ENCODE measurements at places on chromosomes 3 and 15.

DNA sequence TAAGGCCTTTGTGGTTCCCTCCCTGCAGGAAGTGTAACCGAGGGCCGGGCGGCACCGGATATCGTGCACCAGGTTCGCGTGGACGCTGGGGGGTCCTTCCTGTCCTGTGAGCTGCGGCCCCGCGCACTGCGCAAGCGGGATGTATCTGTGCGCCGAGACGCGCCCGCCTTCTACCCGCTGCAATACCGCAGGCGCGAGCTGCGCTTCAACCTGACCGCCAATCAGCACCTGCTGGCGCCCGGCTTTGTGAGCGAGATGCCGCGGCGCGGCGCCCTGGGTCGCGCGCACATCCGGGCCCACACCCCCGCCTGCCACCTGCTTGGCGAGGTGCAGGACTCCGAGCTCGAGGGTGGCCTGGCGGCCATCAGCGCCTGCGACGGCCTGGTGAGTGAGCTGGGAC, 35.9 kb downstream of the SAXO2 start:
- DNase-seq = no peak

GRCh38 chr15:62452026-62452425, 286.9 kb upstream of the C2CD4B start:
- no peak for DNase-seq

- no peak for DNase-seq
These were observed 68.6 kb upstream of the ITGA11 start for GRCh38 chr15:68500363-68501258.

DNA sequence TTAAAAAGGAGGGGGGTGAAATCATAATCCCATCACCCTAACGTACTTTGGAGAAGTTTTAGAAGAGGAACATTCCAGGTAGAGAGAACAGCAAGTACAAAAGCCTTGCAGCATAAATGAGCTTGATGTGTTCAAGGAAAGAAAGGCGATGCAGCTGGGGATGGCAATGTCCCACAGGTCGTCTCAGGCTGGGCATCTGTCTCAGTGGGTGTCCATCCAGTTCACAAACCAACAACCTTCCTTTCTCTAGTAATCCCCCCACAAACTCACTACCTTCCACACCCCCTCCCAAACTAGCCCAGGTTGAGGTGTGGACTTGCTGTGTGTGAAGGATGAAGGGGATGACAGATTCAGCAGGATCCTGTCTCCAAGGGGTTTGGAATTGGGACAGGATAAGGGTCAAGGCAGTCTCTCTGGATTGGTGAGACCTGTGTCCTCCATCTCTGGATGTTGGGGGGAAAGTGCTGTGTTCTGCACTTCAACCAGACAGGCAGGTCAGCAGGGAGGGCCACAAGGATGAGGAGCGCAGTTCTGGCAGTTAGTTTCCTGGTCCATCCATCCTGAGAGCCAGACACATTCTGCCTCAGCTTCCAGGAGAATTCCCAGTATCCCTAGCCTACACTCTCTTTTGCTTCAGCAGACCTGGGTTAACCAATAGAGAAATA, 1.7 kb upstream of the ESYT3 start:
- DNase-seq = no peak

DNA sequence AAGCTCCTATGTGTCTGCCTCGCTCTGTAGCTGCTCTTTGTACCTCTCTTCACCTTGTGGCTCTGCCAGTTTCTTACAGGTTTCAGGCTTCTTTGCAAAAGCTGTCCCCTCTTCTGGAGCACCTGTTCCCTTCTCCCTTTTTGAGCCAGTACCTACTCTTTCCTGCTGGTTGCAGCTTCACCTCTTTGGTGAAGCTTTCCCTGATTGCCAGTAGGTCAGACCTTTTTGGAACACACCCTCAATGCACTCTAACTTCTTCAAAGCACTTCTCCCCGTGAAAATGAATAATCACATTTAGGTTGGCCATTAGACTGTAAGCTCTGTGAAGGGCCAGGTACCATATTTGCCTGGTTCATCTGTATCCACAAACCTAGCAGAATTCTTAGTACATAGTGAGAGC, 60.3 kb downstream of the BHLHE40 start:
- DNase-seq = no peak

DNA sequence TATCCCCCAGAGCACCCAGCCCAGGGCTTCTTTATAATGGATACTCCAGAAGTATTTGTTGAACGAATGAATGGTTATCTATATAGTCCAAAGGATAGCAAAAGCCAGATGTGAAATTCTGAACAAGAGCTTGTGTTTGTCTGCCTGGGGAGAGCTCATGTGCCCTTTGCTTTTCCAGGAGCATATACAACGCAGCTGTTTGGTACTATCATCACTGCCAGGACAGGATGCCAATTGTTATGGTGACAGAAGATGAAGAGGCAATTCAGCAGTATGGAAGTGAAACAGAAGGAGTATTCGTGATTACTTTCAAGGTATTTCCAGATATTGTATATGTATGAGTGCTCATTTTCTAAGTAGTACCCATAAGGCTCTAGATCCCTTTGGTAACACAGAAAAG, 15.2 kb downstream of the DIS3L start:
- no peak for DNase-seq

DNA sequence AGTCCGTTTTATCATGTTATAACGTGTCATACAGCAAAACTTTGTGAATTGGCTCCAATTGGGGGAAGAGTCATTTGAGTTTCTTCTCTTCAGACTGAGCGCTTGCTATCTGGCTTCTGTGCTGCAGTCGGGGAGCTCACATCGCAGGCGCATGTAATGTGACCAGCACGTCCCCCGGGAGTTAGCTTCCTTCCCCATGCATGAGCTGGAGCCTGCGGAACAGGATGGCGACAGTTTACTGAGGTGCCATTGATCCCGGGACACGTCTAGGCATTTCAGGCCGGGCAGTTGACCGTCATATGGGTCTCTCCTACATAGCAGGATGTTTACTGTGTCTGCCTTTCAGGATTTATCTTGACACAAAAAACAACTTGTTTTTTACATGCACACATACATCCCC, 44.8 kb downstream of the CMTM8 start:
- no peak for DNase-seq

DNA sequence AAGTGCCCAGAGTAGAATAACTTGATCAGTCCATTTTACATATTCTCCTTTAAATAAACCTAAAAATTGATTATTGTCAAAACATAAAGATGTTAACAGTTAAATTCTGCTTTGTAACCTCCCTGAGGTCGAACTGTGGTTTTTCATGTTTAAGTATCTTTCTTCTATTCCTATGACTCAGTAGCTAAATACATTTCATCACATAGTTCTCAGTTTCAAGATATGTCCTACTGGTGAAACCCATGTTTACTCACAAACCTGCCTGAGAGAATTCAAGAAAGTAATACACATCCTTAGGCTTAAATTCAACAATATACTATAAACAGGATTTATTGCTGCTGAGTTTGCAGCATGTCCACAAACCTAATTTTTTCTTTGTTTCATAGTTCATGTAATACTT, 692.9 kb downstream of the ZPLD1 start:
- peak; percentile 20 for DNase-seq

DNA sequence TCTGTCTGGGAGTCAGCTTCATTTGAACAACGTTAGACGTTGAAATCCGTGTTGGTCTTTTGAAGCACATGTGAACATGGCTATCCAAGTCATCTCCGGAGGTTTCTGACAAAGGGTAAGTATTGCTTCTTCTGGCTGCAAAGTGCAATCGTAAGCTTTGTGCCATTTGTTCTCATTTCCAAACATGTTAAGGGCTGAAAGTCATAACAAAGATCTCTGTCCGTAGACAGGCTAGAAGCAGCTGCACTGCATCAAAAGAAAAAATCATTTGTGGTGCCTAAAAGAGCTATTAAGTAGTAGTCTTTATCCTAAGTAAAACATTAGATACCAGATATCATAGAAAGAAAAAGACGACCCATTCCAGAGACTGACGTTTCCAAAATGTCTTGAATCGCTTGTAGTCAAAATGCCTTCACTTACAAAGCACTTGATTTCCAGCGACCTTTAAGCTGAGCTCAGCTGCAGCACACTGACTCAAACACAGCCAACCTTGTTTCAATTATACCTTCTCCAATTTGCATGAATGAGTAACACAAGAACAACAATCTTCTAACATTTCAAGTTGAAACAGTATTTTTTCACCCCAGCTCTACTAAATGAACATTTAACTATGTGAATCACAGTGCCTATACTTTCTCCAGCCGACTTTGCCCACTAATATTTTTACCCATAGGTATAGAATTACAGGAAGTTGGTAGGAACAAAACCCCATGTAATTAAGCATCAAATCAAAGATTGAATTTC, 76.6 kb downstream of the NEDD4 start:
- DNase-seq = peak; percentile 91

- DNase-seq = peak; percentile 76
These were observed 10.8 kb upstream of the MFSD1 start for GRCh38 chr3:158790901-158791589.

DNA sequence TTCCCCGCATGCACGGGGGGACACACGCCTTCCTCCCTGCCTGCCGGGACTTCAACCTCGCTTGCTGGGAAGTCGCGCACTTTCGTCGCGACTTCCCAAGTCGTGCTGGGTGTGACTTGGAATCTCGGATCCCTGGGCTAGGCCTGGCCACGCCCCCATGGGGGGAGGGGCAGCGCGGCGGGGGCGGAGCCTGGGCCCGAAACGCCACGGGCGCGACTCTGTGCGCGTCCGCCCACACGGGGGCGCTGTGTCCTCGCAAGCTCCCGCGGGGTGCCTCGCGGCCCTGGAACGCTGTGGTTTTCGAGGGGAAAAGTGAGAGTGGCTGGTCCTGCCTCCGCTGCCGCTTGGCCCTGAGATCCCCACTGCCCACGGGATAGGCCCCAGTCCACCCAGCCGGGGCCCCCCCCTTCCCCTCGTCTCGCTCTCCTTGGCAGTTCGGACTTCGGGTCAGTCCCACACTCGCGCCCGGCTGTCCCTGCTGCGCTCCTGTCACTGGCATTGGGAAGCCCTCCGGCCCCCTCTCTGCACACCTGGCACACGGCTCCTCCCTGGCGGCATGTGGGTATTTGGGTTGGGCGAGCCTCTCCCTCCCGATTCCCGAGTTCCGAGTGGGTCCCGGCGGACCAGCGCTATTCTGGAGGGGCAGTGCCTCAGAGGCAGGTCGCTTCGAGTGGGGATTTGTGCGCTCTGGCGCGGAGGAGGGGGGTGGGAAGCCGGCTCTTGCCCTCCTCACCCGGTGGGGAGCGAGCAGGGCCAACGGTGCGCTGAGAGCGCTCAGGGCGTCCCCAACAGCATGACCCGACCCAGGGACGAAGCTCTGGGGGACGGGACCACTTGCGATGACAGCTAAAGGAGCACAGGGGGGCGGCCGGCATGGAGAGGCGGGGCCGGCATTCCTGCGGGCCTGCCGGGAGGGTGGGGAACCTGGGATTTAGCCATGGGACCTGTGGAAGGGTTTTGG, 23.6 kb downstream of the SEC61A1 start:
- DNase-seq = peak; percentile 84

- peak; percentile 11 for DNase-seq
These were observed 7.0 kb upstream of the CPB1 start for GRCh38 chr3:148820361-148821245.

DNA sequence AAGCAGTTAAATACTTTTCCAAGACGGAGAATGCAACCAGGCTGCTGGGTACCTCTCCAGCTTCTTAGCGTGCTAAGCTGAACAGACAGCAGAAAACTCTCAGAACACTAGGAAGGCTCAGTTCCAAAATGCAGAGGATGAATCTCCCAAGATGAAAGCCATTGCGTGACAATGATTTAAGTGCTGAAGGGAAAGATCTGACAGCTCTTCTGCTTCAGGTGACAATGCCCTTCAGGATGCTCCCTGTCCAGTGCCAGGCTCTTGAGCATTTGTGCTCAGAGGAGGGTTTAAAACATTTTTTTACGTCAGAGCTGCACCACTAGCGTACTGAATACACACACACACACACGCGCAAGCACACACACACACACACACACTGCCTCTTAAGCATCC, 26.3 kb downstream of the ARHGEF3 start:
- DNase-seq = no peak

DNA sequence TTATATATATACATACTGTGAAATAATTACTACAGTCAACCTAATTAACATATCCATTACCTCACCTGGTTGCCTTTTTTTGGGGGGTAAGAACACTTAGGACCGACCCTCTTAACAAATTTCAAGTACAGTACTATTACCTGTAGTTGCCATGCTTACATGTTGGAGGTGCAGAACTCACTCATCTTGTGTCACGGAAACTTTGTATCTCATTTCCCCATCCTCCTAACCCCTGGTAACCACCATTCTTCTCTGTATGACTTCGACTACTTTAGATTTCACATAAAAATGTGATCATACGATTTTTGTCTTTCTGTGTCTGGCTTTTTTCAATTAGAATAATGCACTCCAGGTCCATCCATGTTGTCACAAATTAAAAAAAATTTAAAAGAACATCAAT, 55.5 kb upstream of the MELTF start:
- no peak for DNase-seq

DNA sequence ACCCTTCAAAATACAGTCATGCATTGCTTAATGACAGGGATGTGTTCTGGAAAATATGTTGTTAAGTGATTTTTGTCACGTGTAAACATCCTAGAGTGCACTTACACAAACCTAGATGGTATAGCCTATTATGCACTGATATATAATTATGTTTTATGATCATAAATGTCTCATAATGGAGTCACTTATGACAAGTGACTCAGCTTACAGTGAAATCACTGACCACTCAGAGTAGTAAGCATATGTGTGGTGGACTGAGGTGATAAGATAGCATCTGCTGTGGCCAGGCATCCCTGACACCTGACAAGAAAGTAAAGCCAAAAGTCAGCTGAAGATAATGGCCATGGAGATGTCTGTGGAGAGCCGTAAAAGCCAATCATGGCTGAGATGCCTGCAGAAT, 5.4 kb downstream of the ACAD11 start:
- DNase-seq = no peak

DNA sequence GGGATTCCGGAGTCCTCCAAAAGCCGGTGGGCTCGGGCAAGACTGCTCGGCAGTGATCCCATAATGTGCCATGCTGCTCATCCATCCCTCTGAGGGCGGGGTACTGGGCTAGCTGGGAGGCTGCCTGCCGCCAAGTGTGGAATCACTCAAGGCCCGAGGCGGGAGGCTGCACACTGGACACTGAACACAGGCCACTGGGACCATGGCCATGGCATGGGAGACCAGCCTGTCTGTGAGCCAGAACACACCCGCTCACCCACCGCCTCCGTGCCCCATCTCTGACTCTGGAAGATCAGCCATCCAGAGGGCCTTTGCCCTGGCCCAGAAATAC, 1.4 kb downstream of the C3orf22 start:
- DNase-seq = no peak

GRCh38 chr15:59401824-59402569, 29.3 kb upstream of the MYO1E start:
- DNase-seq = no peak

DNA sequence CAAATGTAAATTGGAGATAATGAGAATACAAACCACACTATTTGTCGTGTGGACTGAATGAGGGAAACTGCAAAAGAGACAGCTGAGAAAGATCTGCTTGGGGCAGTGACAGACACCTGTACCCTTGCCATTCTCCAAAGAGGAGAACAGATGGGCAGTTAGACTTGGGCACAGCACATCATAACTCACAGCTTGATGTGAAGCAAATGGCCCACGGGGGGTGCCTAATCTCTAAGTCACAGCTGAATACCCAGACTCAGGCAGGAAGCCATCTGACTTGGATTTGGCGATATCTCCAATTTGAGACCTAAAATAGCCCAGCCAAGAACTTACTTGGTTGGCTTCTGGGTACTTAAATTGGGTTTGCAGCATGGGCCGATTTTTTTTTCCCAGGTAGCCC, 10.0 kb upstream of the SLC6A11 start:
- no peak for DNase-seq

- no peak for DNase-seq
These were observed 10.1 kb upstream of the CAMK1 start for GRCh38 chr3:9779721-9780457.
